ENCODE measurements at places on chromosomes 11 and 22.

GRCh38 chr11:118537409-118537980 lies 6.5 kb downstream of the TMEM25 start:
- no peak for DNase-seq

- DNase-seq: no peak
Observed at GRCh38 chr22:47310601-47311000, 548.2 kb downstream of the TBC1D22A start.

GRCh38 chr11:79040348-79040747 lies 400.5 kb downstream of the TENM4 start:
- DNase-seq: no peak

DNA sequence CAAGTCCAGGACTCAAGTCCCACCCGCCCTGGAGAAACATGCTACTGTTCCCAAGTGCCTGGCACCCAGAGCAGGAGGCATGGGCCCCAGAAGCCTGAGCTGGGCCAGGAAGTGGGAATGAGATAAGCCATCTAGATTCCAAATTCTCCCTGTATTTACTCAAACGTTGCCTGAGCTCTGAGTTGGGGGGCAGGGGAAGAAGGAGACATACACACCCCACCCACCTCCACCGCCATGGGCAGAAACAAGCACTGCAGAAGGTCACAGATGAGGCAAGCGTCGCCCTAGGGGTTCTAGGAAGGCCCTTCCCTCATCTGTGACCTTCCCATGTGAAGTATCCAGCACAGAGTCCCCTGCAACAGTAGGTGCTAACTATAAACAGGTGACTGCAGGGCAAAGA lies 54.0 kb downstream of the PLEKHA7 start:
- DNase-seq: no peak

DNA sequence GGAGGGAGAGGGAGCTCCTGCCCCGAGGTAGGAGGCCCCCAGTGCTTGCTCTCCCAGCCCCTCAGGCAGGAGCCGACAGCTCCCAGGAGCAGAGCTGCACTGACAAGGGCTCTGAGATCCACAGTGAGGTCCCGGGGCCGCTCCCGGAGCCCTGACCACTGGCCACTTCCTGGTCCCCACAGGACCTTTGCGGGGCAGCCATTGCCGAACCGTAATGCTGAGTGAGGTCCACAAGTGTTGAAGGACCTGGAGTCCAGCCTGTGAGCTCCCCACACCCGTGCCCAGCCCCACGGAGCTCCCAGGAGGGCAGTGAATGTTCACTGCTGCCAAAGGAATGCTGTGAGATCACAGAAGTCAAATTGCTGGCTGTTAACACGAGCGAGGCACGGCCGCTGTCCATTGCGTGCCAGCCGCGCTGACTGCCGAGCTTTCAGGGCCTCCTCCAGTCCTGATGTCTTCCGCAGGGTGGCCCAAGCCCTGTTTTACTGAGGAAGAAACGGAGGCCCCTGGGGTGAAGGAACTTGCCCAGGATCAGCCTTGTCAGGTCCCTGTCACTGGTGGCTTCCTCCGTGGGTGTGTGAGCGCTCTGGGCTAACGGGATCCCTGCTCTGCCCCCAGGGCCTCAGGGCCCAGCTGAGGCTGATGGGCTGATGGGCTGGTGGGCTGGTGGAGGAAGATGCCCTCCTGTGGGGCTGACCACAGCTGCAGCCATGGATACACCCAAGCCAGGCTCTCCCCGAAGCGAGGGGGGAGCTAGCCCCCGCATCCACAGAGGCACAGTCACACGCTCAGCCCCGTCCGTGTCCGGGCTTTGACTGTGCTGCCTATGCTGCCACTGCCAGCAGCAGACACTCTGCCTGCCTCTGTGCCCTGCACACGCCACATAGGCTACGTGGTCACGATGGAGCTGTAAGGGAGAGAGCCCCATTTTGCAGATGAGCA lies 70.8 kb downstream of the WNT7B start:
- no peak for DNase-seq

GRCh38 chr22:17098379-17098819 lies 13.6 kb downstream of the IL17RA start:
- DNase-seq: no peak
